ENCODE measurements at places on chromosomes 2 and 18. TPM values are rescaled to one million over a fixed set of nuclear protein-coding genes. Genes with fewer than 3 reads are reported as not detected.

M1AP gene
- total RNA-seq, result not detected

RAD51AP2 gene
- not detected for total RNA-seq

TMEM37 gene
- total RNA-seq, result not detected

RFX8 gene
- 0.67 TPM for total RNA-seq

LCT gene
- 0.06 TPM for total RNA-seq

UGT1A3 gene
- not detected for total RNA-seq

TCF4 gene
- 3.0 TPM for total RNA-seq

CD28 gene
- 128 TPM for total RNA-seq

GNAL gene
- 0.11 TPM for total RNA-seq

GRCh38 chr2:20205915-20206524 is 18.9 kb downstream of the SDC1 start:
- DNase-seq, result no peak

- no peak for DNase-seq
These were observed 297.9 kb downstream of the CYP26B1 start for GRCh38 chr2:71849607-71850305.

DNA sequence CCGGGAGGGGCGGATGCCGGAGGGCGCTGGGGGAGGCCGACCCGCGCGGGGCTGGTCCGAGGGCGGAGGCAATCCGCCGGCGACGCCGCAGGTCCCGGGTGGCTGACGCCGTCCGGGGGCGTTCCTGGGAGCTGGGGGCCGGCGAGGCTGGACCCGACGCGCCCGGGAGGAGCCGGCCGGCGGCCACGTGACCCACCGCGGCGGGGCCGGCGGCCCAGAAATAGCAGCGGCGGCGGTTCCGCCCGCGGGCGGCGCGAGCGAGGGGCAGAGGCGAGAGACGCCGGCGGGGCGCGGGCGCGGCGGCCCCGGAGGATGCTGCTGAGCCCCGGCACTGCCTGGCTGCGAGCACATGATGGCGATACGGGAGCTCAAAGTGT is at the start of gene RAB31:
Gene RAB31, plus strand, starts transcription at position 245 of the 377 bp plus-strand sequence. Its CDS starts 105 bp downstream, at position 350.
- DNase-seq, result no peak

GRCh38 chr2:238286551-238286950 is 1.9 kb downstream of the PER2 start:
- DNase-seq, result no peak

- no peak for DNase-seq
These were observed 73.0 kb downstream of the RRM2 start for GRCh38 chr2:10195278-10196109.

DNA sequence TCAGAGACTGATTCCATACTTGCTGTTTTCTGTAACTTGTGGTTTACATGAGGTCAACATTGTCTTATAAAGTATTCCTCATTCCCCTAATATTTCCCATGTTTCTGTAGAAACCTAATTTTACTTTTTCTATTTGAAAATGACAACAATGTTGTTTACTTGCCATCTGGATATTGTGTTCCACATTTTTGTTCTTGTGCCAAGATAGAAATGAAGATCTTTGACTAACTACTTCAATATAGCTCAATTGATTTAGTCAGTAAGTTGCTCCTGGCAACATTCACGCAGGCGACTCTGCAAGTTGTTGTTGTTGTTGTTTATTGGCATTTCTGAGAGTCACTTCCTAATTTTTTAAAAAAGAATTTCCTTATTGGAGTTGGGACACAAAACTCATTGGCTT is 69.5 kb downstream of the CAVIN2 start:
- no peak for DNase-seq

DNA sequence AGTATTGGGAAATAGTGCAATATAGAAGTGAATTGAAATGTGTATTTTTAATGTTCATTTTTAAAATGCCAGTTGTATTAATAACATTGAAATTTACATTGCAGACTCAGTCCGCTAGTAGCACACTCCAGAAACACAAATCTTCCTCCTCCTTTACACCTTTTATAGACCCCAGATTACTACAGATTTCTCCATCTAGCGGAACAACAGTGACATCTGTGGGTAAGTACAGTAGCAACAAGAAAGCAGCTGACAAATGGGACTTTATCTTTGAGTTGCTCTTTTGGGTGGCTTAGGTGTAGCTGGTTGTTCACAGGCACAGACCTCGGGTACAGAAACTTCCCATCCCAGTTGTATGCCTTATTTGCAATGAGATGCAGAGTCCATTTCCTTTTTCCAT is 118.2 kb upstream of the IL1R2 start:
- no peak for DNase-seq

DNA sequence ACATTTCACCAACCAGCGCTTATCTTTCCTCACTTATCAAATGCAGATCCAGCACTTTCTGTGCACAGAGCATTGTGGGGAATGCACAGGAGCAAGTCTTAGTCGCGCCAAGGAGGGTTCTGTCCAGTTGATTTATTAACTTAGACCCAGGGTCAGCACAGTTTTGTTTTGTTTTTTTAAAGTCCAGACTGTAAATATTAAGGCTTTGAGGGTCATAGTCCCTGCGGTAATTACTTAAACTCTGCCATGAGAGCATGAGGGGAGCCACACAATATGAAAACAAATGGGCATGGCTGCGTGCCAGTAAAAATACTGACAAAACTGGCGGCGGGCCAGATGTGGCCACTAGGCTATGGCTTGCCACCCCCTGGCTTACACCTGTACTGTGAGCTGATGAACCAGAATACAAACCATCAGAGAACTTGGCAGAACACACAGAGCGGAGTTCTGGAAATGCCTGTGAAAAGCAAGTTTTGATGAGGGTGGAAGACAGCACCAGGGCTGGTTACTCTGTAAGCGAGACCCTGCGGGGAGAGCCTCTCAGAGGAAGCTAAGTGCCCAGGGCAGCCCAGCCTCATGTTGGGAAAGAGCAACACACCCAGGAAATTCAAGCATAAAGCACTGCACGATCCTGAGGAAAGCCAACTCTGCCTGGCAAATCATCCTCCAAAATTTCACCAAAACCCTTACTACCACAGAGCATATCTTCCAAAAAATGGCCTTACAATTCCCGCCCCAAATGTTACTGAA is 43.6 kb downstream of the L3MBTL4 start:
- no peak for DNase-seq

DNA sequence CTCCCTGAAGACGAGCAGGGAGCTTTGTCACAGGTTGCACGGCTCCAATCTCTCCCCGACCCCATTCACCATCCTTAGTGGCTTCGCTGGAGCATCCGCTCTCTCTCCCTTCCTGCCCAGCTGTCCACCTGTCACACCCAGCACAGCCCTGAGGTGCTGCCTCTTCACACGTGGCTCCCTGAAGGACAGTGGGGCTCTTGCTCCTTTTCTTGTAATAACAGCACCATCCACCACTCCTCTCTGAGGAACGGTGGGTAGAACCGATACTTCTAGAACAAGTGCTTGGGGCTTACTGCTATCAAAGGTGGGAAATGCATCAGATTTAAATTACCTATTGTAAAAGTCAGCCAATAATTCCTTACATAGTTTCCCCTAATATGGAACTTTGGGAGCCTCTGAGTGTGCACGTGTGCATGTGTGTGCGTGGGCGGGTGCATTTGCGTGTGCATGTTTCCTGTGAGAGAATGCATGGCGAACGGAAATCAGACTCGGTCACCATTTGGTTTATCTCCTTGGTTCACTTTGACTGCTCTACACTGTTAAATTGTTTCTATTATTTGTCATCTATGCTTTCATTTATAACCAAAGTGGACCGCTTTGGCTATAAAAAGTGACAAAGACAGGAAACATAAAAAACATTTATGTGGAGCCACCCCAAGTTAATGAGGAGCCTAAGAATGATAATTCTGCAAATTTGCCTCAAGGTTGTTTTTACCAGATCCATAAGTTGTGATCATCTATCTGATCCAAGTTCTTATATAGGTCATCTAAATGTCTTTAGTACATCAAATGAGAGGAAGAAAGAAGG is 39.1 kb downstream of the KLHL29 start:
- no peak for DNase-seq

- DNase-seq, result no peak
These were observed 32.2 kb upstream of the REL start for GRCh38 chr2:60849187-60849586.

GRCh38 chr2:234533626-234534025 is 36.7 kb upstream of the ARL4C start:
- DNase-seq, result no peak

DNA sequence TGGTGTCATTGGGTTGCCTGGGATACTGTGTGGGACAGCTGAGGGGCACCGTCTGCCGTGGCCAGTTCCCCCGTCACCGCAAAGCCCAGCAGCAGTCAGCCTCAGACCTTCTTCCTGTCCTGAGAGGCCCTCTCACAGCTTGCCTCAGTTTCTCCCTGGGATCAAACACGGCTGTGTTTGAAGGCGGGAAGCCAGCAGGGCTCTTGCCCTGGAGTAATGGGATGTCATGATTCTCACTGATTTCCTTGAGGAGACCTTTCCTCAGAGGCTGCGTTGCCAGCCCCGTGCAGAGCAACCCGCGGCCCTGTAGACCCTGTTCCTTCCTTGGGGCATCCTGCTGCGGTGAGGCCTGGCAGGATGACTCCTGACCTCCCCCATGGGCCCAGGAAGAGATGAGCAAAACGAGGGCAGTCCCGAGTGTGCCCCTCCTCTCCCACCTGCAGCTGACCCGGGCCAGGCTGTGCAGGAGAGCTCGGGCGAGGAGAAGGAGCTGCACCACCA is 13.9 kb upstream of the NFATC1 start:
- no peak for DNase-seq

GRCh38 chr2:80364524-80365212 is 60.1 kb upstream of the LRRTM1 start:
- DNase-seq, result no peak

DNA sequence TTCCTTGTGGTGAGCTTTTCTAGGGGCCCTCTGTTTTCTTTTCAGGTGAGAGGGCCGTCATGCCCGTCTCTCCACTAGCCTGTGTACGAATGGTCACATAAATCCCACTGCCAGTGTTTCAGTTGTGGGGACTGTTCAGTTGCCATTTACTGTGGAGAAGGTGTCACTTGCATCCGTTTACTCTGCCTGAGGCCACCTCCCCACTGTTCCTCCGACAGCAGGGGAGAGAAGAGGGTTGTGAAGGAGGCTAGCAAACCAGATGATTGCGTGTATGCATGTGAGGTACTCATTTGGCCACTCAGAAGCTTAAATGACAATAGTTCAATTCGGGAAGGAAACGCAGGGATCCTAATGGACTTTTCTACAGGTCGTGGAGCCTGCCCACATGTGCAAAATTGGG is 3.3 kb downstream of the MTCL1 start:
- DNase-seq, result no peak

GRCh38 chr2:73993376-73993775 is 8.7 kb downstream of the TET3 start:
- no peak for DNase-seq

DNA sequence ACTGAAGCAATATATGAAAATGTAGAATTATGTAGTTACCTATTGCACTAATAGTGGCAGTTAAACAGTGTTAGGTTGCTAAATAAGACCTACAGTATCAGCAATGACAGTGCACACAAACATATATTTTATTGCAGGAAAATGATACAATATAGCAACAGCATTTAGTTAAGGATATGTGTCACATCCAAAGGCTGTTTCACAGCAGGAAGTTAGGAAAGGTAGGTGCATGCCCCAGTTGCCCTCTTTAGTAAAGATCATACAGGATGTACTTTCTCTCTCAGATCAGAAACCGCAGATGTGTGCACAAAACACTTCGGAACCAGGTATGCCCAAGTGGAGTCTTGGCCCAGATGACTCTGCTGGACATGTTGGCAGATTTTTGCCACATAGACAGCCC is 444.1 kb downstream of the XIRP2 start:
- no peak for DNase-seq

- DNase-seq, result no peak
These were observed 6.8 kb downstream of the PROM2 start for GRCh38 chr2:95281071-95281470.

GRCh38 chr2:64639691-64640090 is 14.0 kb downstream of the SERTAD2 start:
- no peak for DNase-seq

DNA sequence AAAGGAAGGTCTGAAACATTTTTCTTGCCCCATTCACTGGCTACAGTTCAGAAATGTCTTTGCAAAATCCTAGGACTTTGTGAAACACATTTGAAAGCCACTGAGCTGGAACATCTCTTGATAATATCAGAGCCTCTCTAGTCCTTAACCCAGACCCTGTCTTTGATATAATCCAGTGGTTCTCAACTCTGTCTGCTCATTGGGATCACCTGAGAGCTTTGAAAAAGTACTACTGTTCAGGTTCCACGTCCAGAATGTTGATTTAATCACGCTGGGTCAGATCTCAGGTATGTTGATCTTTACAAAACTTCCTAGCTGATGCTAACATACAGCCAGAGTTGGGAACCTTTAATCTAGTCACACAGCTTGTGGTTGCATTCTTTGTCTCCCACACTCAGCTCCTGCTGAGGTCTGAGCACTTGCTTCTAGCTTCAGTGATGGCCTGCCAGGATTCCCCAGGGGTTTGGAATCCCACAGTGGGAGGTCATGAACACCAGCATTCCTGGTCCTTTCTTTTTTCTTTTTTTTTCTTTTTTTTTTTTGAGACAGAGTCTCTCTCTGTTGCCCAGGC is 262.7 kb downstream of the SETBP1 start:
- no peak for DNase-seq

DNA sequence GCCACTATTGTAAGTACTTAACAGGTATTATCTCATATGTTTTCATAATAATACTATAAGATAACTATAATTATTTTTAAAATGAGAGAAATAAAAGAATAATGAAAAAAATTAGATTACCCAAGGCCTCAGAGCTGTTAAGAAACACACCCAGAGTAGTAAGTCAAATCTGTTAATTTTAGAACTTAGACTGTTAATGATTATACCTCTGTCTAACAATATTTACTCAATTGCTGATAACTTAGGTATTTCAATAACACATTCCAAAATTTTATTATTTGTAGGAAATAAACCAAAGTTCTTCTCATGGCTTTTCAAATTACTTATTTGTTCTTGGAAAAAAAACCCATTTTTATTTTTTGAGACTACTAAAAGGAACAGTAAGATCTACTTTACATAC is 227.5 kb upstream of the KCNH7 start:
- DNase-seq, result no peak

- no peak for DNase-seq
These were observed 77.1 kb downstream of the SUMO1 start for GRCh38 chr2:202161151-202161835.

DNA sequence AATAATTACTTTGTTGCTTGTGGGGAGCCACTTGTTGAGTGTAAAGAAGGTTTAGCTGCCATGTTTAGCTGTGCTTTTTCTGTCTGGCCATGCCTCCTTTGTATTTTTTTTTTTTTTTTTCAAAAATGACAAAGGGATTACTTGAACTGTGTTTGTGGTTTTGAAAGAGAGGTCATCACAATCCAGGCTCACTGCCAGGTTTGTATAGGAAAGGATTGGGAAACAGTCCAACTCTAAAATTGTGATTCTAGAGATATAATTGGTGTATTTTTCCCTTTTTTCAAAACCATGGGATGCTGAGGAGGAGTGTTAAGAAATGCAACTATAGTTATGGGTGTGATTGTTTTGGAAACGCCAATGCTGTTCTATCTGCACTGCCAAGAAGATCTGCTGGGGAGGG is 4.3 kb downstream of the ITPRIPL1 start:
- no peak for DNase-seq

Measured in CD4-positive, alpha-beta T cell (primary cell).